ENCODE measurements at places on chromosomes 11 and 22.

DNA sequence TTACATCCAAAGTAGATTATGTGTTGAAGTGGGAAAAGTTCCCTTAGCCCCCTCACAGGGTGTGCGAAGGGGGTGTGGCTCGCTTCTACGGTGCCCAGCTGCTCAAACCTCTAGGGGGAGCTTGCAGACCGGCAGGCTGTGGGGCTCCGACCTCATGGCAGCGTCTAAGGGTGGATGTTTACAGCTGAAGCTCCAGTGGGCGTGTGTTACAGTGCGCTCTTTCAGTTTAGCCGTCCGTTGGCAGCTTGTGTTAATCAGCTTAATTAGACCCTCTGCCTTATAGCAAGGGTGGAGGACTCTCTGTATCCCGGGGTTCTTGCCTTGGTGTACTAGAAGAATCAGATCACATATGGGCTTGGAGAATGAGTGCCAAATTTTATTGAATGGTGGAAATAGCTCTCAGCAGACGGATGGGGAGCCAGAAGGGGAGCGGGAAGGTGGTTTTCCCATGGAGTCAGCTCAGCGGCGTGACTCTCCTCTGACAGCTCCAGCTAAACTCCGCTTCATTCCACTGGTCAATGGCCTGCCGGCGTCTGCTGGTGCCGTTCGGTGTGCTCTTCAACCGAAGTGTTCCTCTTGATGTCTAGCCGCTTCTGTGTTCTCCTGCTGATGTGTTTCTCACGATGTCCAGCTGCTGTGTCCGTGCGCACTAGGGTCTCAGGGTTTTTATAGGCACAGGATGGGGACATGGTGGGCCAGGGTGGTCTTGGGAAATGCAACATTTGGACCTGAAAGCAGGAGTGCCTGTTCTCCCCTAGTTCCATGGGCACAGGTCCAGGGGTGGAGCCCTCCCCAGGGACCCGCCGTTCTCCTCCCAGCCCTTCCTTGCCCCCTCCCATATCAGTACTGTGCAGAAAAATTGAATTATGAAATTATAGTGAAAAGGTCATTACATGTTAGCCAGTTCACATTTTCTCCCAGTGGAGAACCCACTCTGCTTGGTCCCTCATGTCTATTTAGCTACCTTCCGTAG lies 28.6 kb upstream of the OR10G7 start:
- peak; percentile 13 for DNase-seq

DNA sequence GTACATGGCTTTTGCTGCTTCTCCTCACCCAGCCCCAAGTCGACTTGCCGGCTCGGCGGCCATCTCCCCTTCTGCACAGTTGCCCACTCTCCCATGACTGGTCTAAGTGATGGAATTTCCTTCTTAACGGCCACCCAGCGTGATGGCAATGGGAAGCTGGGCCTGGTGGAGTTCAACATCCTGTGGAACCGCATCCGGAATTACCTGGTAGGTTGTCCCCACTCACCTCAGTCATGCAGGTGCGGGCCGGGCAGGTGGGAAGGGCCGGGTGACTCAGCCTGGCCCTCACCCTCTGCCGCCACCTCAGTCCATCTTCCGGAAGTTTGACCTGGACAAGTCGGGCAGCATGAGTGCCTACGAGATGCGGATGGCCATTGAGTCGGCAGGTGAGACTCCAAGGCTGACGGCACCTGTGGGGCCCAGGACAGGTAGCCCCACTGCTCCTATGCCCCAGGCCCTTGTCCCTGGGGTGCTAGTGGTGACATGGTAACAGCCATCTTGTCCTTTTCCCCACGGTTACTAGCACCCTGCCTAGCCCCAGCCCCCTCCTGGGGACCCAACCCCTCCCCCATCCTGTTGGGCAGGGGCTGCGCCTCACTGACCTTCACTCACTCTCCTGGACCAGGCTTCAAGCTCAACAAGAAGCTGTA lies 28.1 kb downstream of the CAPN1 start:
- DNase-seq: no peak

GRCh38 chr11:21374376-21374775 lies 705.0 kb downstream of the NELL1 start:
- no peak for DNase-seq

DNA sequence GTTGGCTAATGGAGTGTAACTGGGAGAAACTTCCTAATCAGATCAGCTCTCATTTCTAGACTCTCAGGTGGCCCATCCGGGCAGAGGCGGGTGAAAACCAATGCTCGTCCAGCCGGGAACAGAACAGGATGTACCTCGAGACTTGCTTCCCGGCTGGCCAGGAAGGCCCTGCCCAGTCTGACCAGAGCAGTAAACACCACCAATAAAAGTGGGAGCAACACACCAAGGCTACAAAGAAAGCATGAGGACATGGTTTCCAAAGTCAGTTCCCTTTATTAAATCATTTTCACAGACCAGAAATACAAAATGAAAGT lies 940 bp upstream of the TNKS1BP1 start:
- DNase-seq: no peak

DNA sequence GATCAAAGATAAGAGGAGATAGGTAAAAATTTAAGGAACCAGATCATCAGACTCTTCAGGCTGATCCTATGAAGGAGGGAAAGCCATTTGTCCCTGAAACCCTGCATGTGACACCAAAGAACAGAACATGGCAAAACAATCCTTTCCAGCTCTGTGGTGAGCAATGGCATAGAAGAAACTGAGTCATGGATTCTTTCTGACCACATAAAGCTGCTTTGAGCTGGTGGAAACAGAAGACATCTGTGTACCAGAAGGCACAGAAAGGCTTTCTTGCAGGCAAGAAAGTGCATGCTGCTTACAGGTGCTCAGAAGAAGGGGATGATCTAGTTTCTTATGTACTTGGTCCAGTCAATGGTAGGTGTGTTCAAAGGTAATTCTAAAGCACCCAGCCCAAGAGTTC lies 45.0 kb upstream of the APOA1 start:
- no peak for DNase-seq

DNA sequence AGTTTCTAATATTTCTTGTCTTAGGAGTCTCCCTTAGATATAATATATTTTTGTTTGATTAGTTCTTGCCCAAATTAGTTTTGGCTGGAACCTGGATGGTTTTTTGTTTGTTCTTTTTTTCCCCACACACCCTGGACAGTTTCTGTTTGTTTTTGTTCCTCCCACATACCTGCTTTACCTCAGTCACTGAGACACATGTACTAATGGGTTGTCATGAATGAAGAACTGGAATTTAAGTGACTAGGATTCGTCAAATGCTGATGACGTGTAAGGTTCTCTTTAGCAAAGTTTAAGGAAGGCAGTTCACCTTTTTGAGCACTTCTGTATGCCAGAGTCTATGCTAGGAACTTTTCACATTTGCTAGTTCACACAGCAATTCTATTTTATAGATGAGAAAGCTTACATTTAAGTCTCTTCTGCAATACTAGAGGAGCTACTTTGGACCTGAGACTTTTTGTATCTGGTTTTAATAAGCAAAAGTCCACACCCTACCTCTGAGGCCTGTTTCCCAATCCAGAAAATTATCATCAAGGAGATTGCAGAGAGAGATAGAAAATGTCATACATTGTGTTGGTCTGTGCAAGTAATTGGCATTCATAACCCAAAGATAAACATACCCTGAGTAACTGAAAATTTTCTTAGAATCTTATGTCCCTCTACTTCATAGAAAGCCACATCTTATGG lies 86.7 kb upstream of the RAB1B start:
- DNase-seq: no peak

GRCh38 chr11:86403458-86403857 lies 28.8 kb downstream of the CCDC81 start:
- no peak for DNase-seq

DNA sequence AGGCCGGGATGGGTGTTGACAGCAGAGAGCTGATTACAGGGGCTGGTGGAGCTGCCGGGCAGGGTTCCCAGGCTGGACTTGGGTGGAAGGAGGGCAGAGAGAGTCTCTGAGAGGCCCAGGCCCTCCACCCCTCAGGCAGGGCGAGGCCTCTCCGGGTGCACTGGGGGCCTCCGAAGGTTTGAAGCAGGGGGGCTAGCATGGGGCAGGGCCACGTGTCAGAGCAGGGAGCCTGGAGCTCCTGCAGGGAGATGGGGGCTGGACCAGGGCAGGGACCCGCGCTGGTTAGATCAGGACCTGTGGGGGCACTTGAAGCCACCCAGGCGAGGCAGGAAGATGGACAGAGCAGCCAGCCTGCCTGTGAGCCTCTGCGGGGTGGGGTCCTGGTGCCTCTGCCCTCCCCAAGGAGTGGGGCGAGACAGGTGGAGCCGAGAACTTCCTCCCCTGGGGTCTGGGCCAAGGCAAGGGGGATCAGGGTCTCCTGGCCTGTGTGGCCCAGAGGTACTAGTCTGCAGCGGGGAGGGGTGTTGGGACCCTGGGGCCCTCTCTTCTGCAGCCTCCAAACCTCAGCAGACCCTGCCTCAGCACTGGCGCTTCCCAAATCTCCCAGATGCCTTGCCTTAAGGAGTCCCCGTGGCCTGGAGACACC lies 911 bp downstream of the PANX2 start:
- no peak for DNase-seq

- no peak for DNase-seq
These were observed 478.1 kb upstream of the CHORDC1 start for GRCh38 chr11:90700789-90701439.

- no peak for DNase-seq
These were observed 4.6 kb downstream of the GNB1L start for GRCh38 chr22:19849835-19850762.

- DNase-seq: no peak
These were observed 5.6 kb downstream of the GATD1 start for GRCh38 chr11:771617-772204.

- no peak for DNase-seq
These were observed 96.1 kb downstream of the PRR5L start for GRCh38 chr11:36392196-36392595.

- DNase-seq: no peak
These were observed 17.4 kb upstream of the PRAME start for GRCh38 chr22:22576244-22576988.

- DNase-seq: no peak
These were observed 450 bp downstream of the CBX6 start for GRCh38 chr22:38871360-38872171.

- no peak for DNase-seq
These were observed 25.7 kb downstream of the OSBP2 start for GRCh38 chr22:30720263-30720837.

All from activated CD8-positive, alpha-beta memory T cell treated with anti-CD3 and anti-CD28 coated beads for 48 hours (primary cell).